Karpas-422 (cell line): ENCODE measurements at places on chromosomes 12 and 14.

- DNase-seq: no peak
These were observed 96.2 kb downstream of the SEC23A start for GRCh38 chr14:39006721-39007410.

- no peak for DNase-seq
These were observed 16.9 kb downstream of the PLEKHG7 start for GRCh38 chr12:92719674-92720073.

- DNase-seq: no peak
These were observed 11.5 kb downstream of the SPTSSA start for GRCh38 chr14:34450542-34450915.

GRCh38 chr14:20618271-20618749 is 23.2 kb downstream of the OR6S1 start:
- DNase-seq: no peak

DNA sequence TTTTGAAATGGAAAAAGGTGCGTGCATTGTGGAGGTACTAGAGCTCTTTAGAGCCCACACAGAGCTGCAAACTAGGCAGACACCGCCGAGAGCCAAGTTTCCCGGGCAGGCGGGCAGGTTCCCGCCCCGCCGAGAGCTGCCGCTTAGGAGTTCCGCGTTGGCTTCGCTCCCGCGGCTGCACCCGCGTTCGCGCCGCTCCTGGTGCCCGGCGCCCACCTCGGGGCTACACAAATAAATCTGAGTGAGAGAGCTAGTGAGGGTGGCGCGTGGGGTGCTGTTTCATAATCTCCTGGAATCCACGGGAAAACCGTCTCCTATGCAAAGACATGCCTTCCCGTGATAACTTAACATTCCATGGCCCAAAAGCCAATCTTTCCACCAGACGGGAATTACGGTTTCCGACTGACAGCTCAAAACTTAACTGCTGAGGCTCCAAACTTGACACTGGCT is 645 bp downstream of the KITLG start:
- DNase-seq: no peak

- DNase-seq: peak; percentile 20
These were observed 27.1 kb upstream of the C12orf71 start for GRCh38 chr12:27109334-27110028.

GRCh38 chr12:63353559-63353958 is 202.6 kb upstream of the AVPR1A start:
- no peak for DNase-seq

DNA sequence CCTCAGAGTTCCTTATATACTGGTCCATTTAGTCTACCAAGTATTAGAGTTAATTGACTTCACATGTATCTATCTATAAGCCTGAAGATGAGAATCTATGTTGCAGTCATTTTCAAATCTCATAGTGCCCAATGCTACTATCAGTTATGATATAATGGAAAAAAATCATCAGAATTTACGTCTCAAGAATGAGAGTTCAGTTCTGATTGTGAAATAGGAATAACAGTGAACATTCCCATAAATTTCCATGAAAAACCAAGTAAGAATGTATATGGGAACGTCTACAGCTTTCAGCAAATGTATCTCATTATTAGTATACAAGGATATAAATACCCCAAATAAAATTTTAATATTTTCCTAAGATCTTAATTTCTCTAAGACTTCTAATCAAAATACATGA is 77.2 kb downstream of the PPP1R12A start:
- no peak for DNase-seq

GRCh38 chr14:47389535-47389934 is 285.9 kb downstream of the MDGA2 start:
- no peak for DNase-seq

- no peak for DNase-seq
These were observed 2.0 kb upstream of the PCNX1 start for GRCh38 chr14:70905301-70905700.

DNA sequence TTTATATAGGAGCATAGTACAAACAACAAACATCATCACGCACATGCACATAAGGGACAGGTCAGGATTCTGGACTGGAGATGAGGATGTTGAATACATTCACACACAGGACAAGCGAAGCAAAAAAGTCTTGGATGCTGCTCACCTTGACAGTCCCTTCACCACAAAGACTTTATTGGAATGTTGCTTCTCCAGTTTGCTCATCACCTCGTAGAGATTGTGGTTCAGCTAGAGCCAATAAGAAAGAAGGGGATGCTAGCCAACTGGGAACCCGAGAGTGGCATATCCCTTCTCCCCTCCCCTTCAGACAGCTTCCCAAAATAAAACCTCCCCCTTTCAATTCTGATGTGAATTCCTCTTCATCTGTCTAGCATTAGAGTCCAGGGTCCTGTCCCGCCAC is 25.4 kb upstream of the SMAGP start:
- DNase-seq: no peak

DNA sequence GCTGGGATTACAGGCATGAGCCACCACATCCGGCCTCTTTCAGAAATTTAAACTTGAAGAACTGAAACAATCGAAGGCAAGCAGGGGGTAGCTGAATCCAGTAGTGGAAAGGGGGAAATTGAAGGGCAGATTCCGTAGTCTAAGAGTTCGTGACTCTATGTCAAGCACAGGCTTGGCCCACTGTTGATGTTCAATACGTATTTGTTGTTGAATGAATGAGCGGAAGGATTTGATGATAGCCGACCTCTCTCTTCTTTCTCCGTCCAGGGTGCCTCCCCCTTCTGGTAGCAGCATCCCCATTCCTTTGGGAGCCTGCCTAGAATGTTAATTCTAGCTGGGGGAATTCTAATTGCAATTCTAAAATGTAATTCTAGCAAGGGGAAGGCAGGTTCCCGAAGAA is 59.8 kb upstream of the MED13L start:
- no peak for DNase-seq

GRCh38 chr12:47939009-47939601 is 24.3 kb upstream of the TMEM106C start:
- DNase-seq: no peak

GRCh38 chr14:69543341-69544115 is 31.1 kb downstream of the CCDC177 start:
- no peak for DNase-seq
